Myometrial cell (primary cell): ENCODE measurements at places on chromosomes 5 and 9. TPM values are rescaled to one million over a fixed set of nuclear protein-coding genes. Genes with fewer than 3 reads are reported as not detected.

BAAT gene
- total RNA-seq: not detected in 2 replicates

ANKRA2 gene
- 14.7 and 32.8 TPM in 2 replicates for total RNA-seq

ACOT12 gene
- total RNA-seq: 0.18 TPM in 1 of 2 replicates, not detected in the other

SAXO1 gene
- not detected in 2 replicates for total RNA-seq
